RKO (cell line): ENCODE measurements at places on chromosomes 16 and 17.
A peak's percentile ranks its signal among the peaks of the same experiment; 100 is the strongest.

DNA sequence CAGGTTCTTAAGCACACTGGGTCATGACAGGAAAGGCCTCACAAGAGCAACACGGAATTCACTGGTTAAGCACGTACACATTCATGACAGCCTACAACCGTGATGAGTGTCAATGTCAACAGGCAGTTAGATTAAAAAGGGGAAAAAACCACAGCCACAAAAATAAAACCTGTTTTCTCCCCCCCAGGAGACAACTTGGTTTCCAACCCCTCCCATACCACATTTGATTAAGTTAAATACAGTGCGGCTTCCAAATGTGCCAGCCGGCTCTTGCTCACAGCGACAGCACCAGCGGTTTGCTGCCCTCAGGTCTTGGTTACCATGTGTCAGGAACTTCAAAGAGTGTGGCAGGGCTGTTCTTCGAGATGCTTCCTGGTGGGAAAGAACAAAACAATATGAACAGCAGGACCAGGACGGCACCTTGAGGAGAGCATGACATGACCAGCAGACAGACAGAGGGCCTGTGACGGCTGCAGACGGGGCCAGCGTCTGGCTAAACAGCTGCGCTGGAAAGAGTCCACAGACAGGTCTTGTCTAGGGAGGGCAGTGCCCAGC lies 193.6 kb downstream of the PARN start:
- DNase-seq = no peak

- DNase-seq = no peak
These were observed 2.6 kb downstream of the PER1 start for GRCh38 chr17:8149419-8150193.

- no peak for DNase-seq
These were observed 267.2 kb upstream of the FOXF1 start for GRCh38 chr16:86243123-86243473.

DNA sequence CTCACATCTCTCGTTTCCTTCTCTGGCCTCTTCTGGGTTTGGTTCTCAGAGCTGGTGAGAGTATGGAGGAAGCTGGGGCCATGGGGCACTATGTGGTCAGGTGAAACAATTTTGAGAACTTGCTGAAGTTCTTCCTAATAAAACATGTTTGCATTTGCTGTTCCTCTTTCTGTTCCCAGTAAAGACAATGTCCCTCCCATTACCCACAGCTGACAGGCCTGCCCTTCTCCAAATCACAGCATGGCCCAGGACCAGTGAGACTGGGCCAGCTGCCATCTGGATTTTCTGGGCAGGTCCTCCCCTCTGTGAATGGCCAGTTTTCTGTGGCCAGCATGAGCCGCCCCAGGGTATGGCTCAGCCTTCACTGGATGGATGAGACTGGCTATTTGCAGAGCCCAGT lies at the start of gene CD300H:
TSS of gene CD300H (minus strand) at position 113 of the 400 bp plus-strand sequence.
- DNase-seq = no peak

GRCh38 chr17:79916991-79917901 lies 78.0 kb upstream of the CBX4 start:
- DNase-seq = no peak

- DNase-seq = no peak
These were observed at the start of gene OTOA for GRCh38 chr16:21663889-21664647. Gene OTOA (plus strand): TSS chr16:21663968. CDS start chr16:21678515, 14,547 bp downstream.

GRCh38 chr17:19750835-19751234 lies 2.7 kb upstream of the ALDH3A1 start:
- no peak for DNase-seq

DNA sequence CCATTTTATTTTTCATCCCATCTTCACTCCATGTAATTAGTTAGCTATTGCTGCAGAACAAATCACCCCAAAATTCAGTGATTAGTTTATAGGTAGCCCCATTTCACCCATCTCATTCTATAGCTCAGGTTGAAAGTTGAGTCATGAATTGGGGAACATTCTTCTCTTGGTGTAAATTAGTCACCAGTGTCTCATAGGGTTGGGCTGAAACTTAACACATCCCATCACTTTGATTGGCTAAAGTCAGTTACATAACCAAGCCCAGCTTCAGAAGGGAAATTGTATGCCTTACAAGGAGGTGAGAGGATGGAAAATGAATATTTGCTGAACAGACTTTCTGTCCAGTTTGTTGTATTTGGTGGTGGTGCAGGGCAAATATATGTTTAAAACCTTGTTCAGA lies 477.5 kb downstream of the WWOX start:
- DNase-seq = no peak

DNA sequence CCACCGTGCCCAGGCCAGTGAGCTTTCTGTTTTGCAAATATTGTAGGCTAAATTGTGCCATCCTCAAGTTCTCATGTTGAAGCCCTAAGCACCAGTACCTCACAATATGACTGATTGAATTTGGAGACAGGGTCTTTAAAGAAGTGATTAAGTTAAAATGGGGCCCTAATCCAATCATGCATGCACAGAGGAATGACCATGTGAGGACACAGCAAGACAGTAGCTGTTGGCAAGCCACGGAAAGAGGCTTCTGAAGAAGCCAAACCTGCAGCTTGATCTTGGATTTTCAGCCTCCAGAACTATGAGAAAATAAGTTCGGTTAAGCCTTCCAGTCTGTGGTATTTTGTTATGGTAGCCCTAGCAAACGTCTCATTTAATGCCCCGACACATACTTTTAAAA lies 24.9 kb downstream of the TOM1L2 start:
- no peak for DNase-seq

- DNase-seq = no peak
These were observed 6.0 kb upstream of the PRDM7 start for GRCh38 chr16:90083139-90083538.

DNA sequence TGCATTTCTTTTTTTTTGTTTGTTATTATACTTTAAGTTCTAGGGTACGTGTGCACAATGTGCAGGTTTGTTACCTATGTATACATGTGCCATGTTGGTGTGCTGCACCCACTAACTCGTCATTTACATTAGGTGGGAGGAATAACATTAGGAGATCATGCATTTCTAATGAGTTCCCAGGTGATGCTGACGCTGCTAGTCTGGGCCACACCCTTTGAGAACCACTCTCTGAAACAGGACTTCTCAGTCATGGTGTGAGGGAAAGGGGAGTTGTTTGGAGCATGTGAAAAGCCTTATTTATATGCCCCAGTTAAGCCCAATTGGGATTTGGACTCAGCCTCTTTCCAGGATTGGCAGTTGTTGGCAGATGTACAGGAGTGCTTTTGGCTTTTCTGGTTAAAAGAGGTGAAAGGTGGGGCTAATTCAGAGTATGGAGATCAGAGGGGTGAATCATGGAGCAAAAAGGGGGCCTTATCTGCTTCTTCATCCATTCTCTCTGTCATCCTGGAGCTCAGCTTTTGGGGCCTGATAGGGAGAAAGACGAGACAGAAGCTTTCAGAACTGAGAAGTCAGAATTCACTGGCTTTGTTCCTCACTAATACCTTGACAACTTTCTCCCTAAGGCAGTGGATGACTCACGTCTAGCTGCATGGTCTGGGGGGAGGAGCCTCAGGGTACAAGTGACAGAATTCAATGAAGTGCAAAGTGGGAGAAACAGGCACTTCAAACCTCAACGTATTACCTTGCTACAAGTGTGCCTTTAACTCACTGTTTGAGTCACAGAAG lies 180.0 kb upstream of the CACNG3 start:
- peak; percentile 8 for DNase-seq

- DNase-seq = no peak
These were observed 4.3 kb upstream of the NTN1 start for GRCh38 chr17:9016941-9017552.

- DNase-seq = no peak
These were observed 484.2 kb downstream of the HS3ST4 start for GRCh38 chr16:26175944-26176343.

DNA sequence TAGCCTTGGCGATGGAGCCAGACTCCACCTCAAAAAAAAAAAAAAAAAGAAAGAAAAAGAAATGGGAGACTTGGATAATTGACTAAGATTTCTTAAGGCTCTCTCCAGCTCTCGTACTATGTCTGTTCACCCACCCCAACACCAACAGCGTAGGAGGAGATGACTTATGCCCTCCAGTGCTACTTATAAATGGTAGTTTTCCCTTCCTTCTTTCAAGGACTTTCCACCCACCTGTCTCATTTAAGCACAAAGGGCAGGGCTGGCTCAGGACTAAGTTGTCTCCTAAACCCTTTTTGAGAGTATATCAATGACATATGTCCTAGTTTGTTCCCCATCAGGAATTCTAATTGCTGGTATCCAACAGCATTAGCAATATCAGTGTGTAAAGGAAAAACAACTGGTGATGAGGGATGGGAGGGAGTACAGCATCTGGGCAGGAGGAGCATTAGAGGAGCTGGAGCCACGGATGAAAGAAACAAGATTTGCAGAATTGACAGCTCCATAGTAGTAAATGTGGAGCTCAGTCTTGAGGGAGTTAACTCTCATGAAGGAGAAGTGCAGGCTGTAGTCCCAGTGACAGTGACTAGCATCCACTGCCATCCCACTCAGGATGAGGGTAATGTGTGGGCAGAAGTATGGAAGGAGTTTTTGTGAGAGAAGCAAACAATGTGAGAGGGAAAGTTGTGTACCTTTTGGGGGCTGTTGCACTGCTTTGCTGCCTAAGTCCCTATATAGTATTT lies 17.2 kb downstream of the UBE2Z start:
- no peak for DNase-seq

DNA sequence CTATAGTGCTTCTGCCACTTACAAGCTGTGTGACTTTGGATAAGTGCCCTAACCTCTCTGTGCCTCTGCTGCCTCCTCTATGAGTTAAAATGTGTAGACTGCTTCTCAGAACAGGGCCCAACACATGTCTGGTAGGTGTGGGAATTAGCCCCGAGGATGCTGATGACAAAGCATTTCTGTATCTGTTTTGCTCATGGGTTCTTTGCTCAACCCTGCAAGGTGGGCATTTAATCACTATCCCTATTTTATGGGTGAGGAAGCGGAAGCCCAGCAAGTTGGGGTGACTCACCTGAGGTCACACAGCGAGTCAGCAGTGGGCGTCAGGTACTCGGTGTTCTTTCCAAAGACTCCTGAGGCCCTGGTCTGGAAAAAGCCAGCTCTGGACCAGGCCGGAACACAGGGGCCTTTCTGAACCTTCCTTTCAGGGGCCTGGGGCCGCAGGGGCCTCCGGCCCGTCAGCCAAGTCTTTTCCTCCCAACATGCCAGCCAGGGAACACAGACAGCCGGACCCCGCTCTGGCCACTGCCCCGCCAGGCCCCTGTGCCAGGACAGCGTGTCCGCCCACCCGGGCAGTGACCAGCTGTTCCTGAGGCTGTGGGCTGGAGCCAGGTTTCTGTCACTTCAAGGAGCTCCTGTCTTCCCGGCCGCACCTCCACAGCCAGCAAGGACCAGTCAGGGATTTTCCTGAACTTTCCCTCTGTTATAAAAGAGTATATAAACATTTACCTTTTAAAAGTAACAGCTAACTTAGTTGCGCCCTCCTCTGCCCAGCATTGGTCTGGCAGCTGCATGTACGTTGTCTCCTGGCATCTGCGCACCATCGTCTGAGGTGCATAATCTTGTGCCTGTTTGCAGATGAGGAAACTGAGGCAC lies 62.5 kb downstream of the SREBF1 start:
- peak; percentile 52 for DNase-seq

GRCh38 chr17:26765860-26766709 lies 527.8 kb upstream of the WSB1 start:
- DNase-seq = no peak

DNA sequence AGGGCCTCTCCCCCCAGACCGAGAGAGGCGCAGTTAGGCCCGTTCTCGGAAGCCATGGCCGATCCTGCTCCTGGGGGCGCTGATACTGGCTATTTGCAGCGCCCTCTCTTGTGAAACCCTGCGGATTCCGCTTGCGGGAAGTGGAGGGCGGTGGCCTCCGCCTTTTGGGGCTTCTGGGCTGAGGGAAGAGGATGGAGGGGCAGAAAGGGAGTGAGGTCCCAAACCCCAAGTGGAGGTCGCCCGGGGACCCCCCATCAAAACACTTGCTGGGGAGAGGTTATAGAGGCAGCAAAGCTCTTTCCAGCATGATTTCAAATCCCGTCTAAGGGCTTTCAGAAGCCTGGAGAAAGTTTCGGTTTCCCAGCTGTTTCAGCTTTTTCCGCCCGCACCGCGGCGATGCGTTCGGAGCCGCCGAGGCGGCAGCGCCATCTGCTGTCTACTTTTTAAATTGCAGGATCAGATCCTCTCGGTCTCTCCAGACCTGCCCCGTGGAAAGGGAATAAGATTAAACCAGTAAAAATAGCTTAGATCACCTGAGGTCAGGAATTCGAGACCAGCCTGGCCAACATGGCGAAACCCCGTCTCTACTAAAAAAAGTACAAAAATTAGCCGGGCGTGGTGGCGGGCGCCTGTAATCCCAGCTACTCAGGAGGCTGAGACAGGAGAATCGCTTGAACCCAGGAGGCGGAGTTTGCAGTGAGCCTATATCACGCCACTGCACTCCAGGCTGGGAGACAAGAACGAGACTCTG lies 15.8 kb downstream of the SNX20 start:
- peak; percentile 67 for DNase-seq
